ENCODE measurements at places on chromosomes 5 and 9.

DNA sequence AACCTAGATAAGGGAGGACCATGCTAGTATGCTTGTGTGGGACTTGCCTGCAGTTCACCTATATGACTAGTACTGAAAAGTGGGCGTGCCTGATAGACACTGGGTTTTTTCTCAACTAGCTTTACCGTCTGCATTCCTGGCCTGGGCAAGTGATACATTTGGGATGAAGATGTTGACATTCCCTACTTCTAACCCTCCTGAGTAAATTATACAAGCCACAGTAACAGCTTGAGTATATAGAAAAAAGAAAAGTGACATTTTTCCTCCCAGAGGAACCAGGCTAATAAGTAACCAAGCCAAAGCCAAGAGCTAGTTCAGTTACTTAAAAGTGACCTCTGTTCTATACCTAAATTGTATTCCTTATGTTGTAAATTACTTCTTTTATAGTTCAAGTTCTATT is 153.8 kb upstream of the CYLC2 start:
- DNase-seq: no peak

GRCh38 chr5:36355516-36355915 is 53.8 kb upstream of the RANBP3L start:
- DNase-seq: no peak

GRCh38 chr9:8457816-8458215 is 658.2 kb upstream of the DMAC1 start:
- no peak for DNase-seq

DNA sequence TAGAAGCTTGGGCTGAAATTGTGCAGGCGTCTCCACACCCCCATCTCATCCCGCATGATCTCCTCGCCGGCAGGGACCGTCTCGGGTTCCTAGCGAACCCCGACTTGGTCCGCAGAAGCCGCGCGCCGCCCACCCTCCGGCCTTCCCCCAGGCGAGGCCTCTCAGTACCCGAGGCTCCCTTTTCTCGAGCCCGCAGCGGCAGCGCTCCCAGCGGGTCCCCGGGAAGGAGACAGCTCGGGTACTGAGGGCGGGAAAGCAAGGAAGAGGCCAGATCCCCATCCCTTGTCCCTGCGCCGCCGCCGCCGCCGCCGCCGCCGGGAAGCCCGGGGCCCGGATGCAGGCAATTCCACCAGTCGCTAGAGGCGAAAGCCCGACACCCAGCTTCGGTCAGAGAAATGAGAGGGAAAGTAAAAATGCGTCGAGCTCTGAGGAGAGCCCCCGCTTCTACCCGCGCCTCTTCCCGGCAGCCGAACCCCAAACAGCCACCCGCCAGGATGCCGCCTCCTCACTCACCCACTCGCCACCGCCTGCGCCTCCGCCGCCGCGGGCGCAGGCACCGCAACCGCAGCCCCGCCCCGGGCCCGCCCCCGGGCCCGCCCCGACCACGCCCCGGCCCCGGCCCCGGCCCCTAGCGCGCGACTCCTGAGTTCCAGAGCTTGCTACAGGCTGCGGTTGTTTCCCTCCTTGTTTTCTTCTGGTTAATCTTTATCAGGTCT is at the start of gene C9orf72:
Gene C9orf72, minus strand, starts transcription at position 564 of the 716 bp plus-strand sequence. CDS start 6,361 bp downstream, outside the sequence.
- DNase-seq: no peak

DNA sequence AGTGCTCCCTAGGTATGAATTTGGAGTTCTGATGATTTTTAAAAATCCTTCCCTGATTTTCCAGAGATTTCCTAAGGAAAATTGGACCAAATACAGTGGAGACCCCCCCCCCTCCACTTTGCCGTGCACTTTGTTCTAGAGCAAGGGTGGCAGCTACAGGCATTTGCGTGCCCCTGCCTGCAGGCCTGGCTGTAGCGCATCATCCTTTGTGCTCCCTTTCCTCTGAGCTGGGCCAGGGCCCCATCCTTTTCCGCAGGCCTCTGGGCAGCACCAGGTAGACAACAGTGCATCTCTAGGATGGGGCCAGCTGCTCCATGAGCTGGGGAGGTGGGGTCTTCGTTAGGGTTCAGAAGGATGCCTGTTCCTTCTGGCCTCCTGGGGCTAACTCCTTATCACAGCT is 39.6 kb downstream of the TRIO start:
- DNase-seq: no peak

DNA sequence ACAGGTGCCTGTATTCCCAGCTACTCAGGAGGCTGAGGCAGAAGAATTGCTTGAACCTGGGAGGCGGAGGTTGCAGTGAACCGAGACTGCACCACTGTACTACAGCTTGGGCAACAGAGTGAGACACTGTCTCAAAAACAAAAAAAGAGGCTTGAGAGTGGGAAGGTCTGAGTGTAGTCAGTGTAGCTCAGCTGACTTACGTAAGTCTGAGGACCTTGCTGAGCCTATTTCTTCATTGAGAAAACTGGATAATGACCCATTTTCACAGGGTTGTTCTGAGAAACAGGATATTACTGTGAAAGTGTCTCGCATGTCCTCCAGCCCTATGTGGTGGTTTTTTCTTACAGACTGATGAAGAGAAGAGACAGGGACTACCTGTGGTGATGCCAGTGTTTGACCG is 66.7 kb downstream of the WDR41 start:
- no peak for DNase-seq

- no peak for DNase-seq
Observed at GRCh38 chr5:179342577-179342976, 2.7 kb downstream of the ADAMTS2 start.

GRCh38 chr5:64707191-64707590 is 16.9 kb downstream of the SHISAL2B start:
- no peak for DNase-seq

GRCh38 chr9:93123561-93124283 is 10.3 kb downstream of the NINJ1 start:
- no peak for DNase-seq

GRCh38 chr9:130225071-130225470 is 40.5 kb upstream of the HMCN2 start:
- no peak for DNase-seq

DNA sequence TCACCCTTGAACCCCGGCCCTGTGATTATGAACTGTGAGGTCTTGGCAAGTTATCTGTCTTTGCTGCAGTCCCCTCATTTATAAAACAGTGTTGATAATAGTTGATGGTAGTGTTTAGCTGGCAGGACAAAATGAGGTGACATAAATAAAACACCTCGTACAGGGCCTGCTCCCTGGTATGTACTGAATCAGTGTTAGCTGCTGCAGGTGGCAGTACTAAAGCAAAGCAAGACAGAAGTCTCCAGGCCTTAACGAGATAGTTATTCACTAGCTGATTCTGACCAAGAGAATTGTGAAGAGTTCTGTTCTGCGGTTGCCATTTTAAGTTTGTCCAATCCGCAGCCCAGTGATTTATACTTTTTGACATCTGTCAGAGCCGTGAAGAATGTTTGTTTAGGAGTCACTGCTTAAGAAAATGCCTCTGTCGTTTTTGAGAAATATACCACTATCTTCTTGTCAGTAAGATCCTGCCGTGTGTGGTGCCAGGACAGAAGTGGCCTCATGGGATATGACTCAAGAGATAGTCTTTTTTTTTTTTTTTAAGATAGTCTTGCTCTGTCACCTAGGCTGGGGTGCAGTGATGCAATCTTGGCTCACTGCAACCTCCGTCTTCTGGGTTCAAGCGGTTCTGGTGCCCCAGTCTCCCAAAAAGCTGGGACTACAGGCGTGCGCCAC is 75.9 kb downstream of the KDM4C start:
- DNase-seq: no peak

DNA sequence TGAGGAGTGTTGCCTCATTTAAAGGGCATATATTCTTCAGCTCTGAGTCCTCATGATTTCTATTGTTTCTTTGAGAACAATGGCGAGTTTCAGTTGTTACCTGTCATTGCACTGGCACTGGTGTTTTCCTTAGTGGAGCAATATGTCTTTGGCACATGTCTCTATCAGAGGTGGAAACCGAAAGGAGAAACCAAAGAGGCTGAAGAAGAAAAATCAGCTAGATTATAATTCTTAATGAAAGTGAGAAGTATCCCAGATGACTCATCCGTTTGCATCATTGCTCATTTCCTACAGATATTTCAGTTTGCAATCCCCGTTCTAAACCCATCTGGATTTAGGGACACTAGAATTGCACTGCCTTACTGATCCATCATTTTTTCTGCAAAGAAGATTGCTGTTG is 324.6 kb downstream of the TMEM232 start:
- no peak for DNase-seq

DNA sequence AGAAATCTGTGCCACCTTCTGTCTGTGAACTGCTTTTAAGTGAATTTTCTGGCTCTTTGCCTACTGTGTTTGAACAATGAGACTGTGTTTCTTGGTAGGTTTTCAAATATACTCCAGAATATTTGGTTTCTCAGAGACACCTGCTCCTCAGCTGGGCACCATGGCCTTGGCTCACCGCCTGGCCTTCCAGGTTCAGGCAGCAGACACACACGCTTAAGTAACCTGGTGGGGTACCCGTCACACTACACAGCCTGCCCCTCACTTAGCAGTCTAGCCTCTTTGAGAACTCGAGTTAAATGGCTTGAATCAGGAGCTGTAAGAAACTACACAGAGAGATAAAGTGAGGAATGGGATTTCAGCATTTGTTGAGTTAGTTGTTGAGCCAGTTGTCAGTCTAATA is 530.5 kb downstream of the MTRR start:
- DNase-seq: no peak
